ENCODE measurements at places on chromosomes 2 and 18.

GRCh38 chr2:65766768-65767267 lies 334.4 kb upstream of the SPRED2 start:
- DNase-seq: no peak

DNA sequence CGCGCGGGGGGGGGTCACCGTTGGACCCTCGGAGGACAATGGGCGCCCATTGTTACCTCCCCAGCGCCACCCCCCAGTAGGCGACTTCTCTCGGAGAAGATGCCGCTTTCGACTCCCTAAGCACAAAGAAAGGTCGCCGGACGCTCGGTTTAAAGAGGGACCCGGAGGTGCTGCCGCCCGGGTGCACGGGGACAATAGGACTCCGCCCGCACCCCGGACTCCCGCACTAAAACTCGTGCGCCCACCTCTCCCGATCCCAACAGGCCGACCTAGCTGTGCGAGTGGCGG lies 318 bp upstream of the CDC42EP3 start:
- no peak for DNase-seq

- no peak for DNase-seq
These were observed 243.6 kb downstream of the NEDD4L start for GRCh38 chr18:58287353-58288274.

DNA sequence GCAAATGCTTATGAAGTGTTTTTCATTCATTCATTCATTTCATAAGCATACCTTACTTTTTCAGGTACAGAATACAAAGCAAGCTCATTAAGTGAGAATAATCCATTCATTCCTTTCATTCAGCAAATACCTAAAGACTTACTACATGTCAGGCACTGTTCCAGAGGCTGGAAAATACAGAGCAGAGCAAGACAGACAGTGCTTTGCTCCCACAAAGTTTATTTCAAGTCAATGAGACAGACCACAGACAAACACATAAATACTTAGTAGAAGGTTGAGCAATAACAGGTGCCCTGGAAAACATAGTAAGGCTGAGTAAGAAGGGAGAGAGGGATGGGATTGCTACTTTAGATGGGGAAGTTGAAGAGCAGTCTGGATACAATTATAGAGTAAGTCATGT lies 309.8 kb downstream of the C1D start:
- DNase-seq: no peak

DNA sequence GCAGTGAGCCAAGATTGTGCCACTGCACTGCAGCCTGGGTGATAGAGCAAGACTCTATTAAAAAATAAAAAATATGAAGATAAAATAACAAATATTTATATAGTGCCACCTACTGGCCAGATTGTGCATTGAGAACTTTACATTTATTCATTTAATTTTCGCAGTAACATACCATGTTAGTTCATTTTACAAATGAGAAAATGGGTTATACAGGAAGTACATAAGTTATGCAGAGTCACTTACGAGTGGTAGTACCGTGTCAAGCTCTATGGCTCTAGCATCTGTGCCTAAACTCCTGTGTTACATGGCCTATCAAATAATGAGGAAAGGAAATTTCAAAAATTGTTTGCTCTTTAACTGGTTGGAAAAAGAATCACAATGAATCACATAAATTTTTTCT lies 27.9 kb downstream of the RIF1 start:
- no peak for DNase-seq
